ENCODE measurements at places on chromosomes 2 and 18.

- no peak for DNase-seq
These were observed 95.4 kb upstream of the FZD7 start for GRCh38 chr2:201938156-201938775.

DNA sequence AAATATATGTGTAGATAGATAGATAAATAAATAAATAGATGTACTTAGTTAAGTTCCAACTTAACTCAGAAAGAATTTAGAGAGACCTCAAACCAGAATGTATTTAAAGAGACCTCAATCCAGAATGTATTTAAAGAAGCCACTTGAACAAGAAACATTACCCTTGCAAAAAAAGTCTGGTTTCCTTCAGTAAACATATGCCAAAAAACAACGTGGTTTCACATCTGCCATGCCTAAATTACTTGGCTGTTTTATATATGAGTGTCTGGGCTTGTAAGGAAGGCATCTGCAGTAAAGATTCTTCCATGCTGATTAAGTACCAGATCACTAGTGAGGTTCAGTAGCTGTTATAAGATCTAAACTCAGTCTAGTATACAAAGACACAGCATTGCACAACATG lies 29.1 kb upstream of the RPE start:
- no peak for DNase-seq

DNA sequence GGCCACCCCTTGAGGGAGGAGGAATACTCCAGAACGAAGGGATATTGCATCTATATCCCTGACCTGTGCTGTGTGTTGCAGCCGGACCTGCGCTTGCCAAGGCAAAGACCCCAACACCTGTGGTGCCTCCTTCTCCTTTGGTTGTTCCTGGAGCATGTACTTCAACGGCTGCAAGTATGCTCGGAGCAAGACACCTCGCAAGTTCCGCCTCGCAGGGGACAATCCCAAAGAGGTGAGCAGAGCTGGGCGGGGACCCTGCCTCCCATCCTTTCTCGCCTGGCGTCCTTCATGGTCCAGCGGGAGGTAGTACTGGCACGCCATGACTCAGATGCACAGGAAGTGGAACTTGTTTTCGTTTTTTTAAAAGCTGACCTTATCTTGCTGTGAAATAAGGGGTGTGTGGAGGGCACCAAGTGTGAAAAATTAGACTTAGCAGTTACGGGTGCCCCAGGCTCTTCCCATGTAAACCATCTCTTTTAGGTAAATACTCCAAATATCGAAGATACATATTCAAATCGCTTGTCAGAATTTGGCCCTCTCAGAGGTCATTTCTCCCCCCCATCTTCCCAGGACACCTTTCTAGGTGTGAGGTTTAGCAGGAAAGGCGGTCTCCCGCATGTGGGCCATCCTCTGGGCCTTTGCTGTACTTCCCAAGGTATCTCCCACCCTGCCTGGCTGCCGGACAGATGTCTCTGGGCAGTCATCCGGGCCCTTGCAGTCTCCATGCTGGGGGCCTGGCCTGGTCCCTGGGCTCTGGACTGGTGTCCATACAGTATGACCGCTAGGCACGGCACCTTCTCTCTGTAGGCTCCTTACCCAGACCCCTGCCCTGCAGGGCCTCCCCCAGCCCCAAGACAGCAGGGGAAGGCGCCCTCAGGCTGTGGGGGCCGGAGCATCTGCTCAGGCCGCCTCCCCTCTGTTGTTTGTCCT lies 57.6 kb downstream of the BOLA3 start:
- DNase-seq, result no peak

DNA sequence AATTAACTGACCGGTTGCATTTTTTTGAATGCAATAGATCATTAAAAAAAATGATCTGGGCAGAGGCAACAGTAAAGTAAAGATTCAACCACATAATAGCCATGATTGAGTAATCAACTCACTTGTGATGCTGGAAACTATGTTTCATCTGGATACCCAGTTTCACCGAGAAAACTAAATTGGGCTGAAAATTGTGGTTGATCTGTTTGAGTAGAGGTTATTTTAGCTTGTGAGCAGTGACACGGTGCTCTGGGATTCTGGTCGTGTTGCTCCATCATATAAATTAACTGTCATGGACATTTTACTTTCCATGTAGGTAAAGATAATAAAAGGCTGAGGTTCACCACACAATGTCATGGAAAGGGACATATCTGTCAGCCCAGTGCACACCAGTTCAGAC lies 58.7 kb downstream of the CD226 start:
- DNase-seq, result no peak
